Right ventricle myocardium superior (tissue), 1 donor: ENCODE measurements at places on chromosomes 13 and 19. TPM values are rescaled to one million over a fixed set of nuclear protein-coding genes. Genes with fewer than 3 reads are reported as not detected.
A peak's percentile ranks its signal among the peaks of the same experiment; 100 is the strongest.

- peak; percentile 55 for DNase-seq
Measured at GRCh38 chr19:42412227-42412626, 15.0 kb downstream of the LIPE start.

GRCh38 chr13:98504029-98504351 is 72.9 kb downstream of the STK24 start:
- no peak for DNase-seq

DNA sequence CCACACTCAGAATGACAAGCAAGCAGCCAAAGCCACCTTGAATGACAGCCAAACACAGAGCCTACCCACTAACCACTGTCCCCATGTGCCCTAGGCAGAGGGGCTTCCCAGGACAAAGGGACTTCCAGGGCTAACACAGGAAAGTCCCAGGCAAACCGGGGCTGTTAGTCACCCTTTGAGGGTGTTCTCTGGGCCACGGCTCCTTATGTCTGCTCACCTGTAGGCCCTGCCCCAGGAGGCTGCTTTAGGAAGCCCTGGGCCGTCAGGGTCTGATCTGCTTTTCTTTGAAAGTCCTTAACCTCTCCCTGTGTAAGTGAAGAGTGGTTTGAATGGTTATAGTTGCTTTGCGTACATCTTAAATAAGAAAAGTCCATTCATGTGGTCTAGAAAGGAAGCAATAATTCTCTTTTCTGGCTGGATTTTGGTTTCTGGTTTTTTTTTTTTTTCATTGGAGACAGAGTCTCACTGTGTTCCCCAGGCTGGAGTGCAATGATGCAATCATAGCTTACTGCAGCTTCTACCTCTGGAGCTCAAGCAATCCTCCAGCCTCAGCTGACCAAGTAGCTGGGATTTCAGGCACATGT is 161.4 kb downstream of the EFNB2 start:
- no peak for DNase-seq

DNA sequence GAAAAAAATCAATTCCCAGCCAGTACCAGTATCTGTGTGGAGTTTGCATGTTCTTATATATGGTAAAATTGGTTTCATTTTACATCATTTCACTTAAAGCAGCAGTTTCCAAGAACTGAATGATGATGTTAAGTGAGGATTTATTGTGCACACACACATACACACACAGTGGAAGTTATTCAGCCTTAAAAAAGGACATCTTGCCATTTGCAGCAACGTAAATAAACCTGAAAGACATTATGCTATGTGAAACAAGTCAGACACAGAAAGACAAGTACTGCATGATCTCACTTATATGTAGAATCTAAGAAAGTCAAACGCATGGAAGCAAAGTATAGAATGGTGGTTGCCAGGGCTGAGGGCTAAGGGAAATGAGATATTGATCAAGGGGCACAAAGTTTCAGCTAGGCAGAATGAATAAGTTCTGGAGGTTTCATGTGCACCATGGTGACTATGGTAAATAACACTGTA is 5.3 kb downstream of the SIGLECL1 start:
- DNase-seq = no peak

- DNase-seq = no peak
Measured at GRCh38 chr13:98173431-98174152, 3.5 kb downstream of the RNF113B start.

GRCh38 chr13:85806553-85807175 is 7.4 kb upstream of the SLITRK6 start:
- no peak for DNase-seq

DNA sequence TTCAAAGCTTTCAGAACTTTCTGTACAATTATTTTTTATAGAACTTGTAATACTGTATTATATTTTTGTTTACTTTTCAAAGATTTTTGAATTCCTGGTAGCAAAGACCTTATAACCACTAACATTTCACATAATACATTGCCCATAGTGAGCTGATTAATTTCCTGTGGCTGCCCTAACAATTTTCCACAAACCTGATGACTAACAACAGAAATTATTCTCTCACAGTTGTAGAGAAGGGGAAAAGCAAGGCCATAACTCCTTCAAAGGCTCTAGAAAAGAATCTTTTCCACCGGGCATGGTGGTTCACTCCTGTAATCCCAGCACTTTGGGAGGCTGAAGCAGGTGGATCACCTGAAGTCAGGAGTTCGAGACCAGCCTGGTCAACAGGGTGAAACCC is 19.1 kb downstream of the KLF12 start:
- DNase-seq = no peak

DNA sequence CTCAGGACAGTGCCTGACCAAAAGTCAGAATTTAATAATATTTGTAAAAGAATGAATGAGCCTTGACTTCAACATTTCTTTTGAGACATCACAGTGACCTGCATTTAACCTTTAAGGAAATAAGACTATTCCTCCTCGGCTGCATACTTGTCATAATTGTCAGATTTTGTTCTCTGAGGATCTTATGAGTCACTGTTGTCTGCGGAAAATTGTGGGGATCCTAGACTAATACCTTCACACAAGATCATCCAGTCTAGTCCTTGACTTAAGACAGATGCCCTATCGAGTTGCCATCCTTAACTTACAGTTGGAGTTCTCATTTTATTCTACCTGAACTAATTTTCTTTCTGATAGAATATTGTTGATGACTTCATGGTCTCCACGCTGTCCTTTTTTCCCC is 198.4 kb downstream of the DLEU7 start:
- no peak for DNase-seq

DNA sequence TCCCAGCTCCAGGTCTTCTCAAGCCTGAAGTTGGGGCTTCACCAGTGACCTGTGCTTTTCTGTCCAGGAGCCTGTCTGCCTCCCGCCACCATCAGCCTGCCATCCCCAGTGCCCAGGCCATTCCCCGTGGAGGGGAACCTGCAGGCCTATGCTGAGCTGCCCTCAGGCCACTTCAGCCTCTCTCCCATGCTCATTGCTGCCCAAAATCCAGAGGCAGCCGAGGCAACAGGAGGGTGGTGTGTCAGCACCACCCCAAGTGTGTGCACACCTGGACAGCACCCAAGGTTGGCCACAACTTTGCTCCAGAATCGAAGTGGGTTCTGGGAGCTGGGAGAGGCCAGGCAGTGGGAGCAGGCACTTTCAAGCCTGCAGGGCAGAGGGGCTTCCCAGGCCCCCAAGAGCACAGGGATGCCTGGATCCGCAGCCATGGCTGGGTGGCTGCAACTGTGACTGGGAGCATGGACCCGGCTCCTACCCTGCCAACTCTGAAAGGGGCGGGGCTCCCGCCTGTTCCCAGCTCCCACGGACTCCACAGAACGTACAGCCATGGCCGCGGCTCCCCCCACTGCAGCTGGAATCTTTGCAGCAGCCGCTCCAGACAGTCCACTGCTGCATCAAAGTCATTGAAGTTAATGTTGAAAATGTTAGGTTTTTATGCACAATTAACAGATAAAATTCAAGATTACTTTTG is 1747.0 kb downstream of the OLFM4 start:
- DNase-seq = peak; percentile 21

DNA sequence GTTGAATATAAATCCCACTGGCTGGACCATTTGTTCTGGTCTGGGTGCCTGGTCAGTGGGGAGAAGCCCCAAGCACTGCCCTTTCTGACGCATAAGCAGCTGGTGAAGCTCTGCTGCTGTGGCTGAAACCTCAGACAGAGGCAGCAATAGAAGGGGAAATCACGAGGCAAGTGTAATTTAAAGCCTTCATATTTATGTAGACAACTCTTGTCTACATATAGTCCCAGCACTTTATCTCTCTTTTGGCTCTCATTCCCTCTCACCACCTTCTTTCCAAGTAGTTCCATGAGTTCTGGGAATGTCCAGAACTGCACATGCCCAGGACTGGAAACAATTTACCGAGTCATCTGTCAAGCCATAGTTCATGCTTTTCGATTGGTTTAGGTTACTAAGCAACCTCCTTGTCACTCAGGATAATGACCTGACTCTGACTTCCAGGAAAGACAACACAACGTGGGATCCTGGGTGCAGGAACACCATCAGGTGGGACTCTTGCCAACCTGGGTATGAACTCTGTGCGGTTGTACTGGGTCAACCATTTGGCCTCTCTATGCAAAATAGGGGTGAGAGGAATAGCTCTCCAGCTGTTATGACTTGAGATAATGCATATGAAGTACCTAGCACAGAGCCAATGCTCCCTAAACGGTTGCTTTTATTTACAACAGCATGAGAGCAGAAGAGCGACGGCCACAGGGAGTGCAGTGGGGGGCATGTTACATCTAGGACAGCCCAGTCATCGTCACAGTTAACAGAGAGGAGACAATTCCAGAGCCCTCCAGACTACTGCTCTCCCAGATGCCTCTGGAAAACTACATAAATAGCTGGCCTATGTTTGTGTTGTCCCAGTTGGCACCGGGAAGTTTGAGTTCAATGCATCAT is 321.9 kb downstream of the FOXO1 start:
- no peak for DNase-seq

DNA sequence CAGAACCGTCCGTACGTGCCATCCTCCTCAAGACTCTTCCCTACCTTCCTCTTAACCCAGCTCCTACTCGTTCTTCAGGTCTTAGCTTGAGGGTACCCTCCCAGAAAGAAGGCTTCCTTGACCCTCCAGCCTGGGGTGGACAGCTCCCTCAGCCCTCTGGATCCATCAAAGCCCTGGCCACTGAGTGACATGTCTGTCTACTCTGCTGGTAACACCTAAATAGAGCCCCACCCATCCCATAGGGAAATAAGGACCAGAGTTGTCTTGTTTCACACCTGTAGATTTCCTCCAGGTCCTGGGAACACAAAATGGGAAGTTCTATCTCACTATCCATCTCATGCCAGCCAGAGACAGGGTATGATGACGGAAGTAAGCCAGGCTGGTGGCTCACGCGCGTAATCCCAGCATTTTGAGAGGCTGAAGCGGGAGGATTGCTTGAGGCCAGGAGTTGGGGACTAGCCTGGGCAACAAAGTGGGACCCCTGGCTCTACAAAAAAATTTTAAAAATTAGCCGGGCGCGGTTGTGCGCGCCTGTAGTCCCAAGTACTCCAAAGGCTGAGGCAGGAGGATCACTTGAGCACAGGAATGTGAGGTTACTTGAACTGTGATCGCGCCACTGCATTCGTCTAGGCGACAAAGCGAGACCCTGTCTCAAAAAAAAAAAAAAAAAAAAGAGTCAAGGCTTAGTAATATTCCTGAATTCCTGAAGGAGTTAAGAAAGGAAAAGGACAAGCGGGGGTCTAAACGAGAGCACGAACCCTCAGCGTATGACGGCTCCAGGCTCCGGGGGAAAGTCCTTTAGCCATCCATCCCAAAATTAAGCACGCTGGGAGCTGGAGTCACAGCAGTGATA is 566 bp upstream of the CCDC97 start:
- no peak for DNase-seq

DNA sequence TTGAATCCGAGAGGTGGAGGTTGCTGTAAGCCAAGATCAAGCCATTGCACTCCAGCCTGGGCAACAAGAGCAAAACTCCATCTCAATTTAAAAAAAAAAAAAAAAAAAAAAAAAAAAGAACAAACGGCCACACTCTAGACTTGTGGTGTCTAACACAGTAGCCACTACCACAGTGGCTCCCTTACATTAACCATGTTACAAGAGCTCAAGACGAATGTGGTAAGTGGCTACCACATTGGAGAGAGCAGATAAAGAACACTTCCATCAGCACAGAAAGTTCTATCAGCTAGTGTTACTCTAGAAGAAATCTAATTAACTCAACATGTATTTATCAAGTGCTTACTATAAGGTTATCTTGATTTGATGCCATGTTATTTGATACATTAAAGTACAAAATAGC is 11.5 kb downstream of the XPO4 start:
- DNase-seq = no peak

DNA sequence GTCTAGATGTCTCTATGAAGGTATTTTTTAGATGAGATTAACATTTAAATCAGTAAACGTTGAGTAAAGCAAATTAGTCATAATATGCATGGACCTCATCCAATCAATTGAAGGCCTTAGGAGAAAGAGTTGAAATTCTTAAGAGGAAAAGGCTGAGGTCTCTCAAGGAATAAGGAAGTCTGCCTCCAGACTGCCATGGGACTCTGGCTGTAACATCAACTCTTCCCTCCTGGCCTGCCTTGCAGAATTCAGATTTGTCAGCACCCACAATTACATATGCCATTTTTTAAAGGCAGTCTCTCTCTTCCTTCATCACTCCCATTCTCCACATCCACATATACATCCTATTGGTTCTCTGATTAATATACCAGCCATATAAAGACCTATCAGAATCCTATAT is 28.8 kb upstream of the INTS6 start:
- DNase-seq = no peak

GRCh38 chr19:40221858-40222619 is 3.9 kb upstream of the TTC9B start:
- DNase-seq = peak; percentile 68

GRCh38 chr19:33819880-33820781 is 23.5 kb downstream of the KCTD15 start:
- DNase-seq = peak; percentile 91

DNA sequence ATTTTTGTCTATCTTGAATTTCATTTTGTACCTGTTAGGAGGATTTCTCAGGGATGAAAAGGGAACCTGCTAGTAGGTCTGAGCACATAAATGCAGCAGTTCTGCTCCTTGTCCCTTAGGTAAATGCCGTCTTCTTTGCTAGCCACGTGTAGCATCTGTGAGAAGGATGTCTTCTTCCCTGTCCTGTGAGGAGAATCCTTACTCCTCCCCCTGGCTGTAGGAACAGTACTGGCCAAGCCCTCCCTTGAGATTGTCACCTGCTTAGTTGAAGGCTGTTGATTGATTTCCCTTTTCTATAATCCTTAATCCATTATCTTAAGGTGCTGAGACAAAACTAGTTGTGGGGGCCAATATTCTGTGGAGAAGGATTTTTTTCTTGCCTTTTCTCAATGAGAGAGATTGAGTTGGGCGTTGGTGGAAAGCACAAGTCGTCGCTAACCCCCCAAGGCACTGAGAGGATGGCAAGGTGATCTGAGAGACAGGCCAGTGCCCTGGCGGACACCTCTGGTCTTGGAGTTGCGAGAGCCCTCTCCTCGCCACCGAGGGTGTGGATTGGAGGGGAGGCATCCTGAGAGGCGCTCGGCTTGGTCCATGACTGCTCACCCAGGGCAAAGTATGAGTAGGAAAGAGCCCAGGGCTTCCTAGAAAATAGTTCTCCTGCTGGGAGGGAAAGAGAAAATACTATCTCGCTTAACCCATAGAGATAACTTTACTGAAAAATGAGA is 216.7 kb downstream of the ATP8A2 start:
- no peak for DNase-seq

- no peak for DNase-seq
Measured at GRCh38 chr13:44879452-44880058, 109.7 kb downstream of the NUFIP1 start.

DNA sequence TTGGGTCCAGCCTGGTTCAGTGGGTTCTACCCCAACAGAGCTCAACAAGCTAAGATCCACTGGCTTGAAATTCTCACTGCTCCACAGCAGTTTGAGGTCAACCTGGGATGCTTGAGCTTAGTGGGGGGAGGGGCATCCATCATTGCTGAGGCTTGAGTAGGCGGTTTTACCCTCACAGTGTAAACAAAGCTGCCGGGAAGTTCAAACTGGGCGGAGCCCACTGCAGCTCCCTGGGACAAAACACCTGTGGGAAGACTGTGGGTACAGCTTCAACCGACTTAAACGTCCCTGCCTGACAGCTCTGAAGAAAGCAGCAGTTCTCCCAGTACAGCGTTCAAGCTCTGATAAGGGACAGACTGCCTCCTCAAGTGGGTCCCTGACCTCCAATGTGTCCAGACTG is 1161.9 kb downstream of the UQCRFS1 start:
- DNase-seq = no peak

The GDF15 gene
- total RNA-seq = 0.54 TPM

The CADM4 gene
- 8.0 TPM for total RNA-seq

The NOTCH3 gene
- 25.0 TPM for total RNA-seq

The PSPN gene
- total RNA-seq = 0.75 TPM

The ZNF473 gene
- total RNA-seq = 3.7 TPM

The ZNF460 gene
- total RNA-seq = 23.0 TPM
